ENCODE measurements at places on chromosomes 1 and 21. TPM values are rescaled to one million over a fixed set of nuclear protein-coding genes. Genes with fewer than 3 reads are reported as not detected.

DNA sequence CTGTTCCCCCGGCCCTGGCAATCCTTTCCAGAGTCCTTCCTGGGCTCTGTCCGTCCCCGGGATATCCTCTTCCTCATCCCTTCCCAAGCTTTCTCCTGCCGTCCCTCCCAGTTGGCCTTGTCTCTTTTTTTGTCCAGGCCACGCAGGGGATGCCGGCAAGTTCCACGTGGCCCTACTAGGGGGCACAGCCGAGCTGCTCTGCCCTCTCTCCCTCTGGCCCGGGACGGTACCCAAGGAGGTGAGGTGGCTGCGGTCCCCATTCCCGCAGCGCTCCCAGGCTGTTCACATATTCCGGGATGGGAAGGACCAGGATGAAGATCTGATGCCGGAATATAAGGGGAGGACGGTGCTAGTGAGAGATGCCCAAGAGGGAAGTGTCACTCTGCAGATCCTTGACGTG lies 13.4 kb upstream of the SVBP start:
- peaks cover 2% of the 10 kb centered on the region for H3K36me3 ChIP-seq
- no peaks in the 10 kb centered on the region for H3K27me3 ChIP-seq
- no peaks in the 10 kb centered on the region for H3K4me1 ChIP-seq
- H3K4me3 ChIP-seq: no peak overlapping the region

- peaks cover 16% of the 10 kb centered on the region for H3K27me3 ChIP-seq
- no peak for DNase-seq
- no peak overlapping the region for H3K4me3 ChIP-seq
- H3K4me1 ChIP-seq: no peaks in the 10 kb centered on the region
- H3K36me3 ChIP-seq: no peaks in the 10 kb centered on the region
- H3K27ac ChIP-seq: no peak overlapping the region
Observed at GRCh38 chr1:111920221-111921024, 69.0 kb downstream of the KCND3 start.

DNA sequence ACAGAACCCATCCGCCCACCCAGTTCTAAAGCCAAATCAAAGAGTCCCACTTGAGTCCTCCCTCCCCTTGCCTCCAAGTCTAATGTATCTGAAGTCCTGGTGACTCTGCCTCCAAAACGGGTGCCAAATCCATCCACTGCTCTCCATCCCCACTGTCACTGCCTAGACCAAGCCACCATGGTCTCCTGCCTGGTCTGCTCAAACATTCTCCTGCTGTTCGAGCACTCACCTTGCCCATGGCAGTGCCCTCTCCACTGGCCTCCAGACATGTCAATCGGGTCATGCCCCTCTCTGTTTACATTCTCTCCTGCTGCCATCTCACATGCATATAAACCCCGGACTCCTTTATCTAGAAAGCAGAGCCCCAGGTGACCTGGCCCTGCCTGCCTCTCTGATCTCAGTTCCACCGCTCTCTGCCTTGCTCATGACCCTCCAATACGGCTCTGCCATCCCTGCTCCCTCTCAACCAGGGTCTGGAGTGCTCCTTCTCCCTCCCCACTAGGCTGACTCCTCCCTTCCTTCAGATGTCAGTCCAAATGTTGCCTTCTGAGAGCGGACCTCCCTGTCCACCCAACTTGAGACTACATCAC lies 32.1 kb upstream of the MX1 start:
- no peak overlapping the region for H3K27ac ChIP-seq
- DNase-seq: no peak
- H3K4me3 ChIP-seq: no peak overlapping the region
- H3K36me3 ChIP-seq: peaks cover 55% of the 10 kb centered on the region
- H3K27me3 ChIP-seq: no peaks in the 10 kb centered on the region

GRCh38 chr21:16085421-16085820 lies 355.6 kb downstream of the USP25 start:
- no peak for DNase-seq
- no peaks in the 10 kb centered on the region for H3K4me1 ChIP-seq
- no peak overlapping the region for H3K4me3 ChIP-seq
- no peak overlapping the region for H3K27ac ChIP-seq

GRCh38 chr1:71231751-71232150 lies 150.9 kb upstream of the ZRANB2 start:
- H3K4me3 ChIP-seq: no peak overlapping the region
- no peaks in the 10 kb centered on the region for H3K27me3 ChIP-seq
- H3K4me1 ChIP-seq: no peaks in the 10 kb centered on the region
- no peaks in the 10 kb centered on the region for H3K36me3 ChIP-seq

TMPRSS15 gene
- total RNA-seq: not detected

NLRP3 gene
- 8.9 TPM for total RNA-seq

KCNA2 gene
- 1.1 TPM for total RNA-seq

CCDC30 gene
- 2.8 TPM for total RNA-seq

Measured in activated naive CD8-positive, alpha-beta T cell treated with anti-CD3 and anti-CD28 coated beads, Interleukin-2, amount 10 ng/mL, durations not matched to agents 7 days and 5 days (primary cell).